CD4-positive, CD25-positive, alpha-beta regulatory T cell (primary cell): ENCODE measurements at places on chromosomes 12 and 14. TPM values are rescaled to one million over a fixed set of nuclear protein-coding genes. Genes with fewer than 3 reads are reported as not detected.

DNA sequence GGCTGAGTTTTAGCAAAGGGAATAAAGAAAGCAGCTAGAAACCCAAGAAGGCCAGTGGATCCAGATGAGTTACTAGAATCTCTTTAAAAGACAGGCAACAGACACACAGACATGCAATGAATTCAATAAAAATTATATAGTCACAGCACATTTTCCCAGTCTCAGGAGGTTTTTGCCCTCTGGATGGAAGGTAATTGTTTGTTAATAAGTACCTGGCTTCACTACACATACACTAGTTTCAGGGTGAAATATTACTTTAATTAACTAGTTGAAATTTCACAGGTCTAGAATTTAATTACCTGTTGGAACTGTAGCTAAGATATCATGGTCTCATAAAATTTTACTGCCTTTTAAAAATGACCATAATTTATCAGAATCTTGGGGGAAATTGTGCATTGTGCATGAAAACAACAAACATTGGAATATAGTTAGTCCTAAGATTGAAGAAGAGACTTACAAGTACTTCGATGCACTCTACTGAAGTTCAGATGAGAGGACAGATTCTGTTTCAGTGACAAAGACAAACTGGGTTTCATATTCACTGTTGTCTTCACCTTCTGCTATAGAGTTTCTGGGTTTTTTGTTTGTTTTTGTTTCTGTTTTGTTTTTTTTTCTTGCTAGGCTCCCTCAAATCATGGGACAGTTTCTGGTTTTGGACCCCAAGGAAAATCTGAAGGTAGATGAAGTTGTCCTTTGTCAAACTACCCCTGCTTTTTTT lies 277.0 kb upstream of the GARIN6 start:
- no peak for DNase-seq

DNA sequence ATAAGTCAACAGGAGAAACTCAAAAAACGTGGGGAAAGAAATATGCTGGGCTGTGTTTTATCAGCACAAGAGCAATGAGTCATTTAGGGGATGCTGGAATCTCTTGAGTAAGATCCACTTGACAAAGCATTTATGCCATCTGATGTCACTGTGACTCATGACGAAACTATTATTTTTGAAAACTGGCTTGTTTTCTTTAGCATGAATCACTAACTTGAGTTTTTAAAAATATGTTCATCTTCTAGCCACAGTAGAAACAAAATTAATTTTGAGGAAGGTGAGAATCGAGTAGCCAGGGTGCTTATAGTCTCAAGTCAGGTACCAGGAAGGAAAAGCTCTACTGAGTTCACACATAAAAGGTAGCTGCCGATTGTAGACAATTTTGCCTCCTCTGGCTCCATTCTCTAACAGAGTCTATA lies 456.2 kb upstream of the MGAT4C start:
- DNase-seq, result no peak

DNA sequence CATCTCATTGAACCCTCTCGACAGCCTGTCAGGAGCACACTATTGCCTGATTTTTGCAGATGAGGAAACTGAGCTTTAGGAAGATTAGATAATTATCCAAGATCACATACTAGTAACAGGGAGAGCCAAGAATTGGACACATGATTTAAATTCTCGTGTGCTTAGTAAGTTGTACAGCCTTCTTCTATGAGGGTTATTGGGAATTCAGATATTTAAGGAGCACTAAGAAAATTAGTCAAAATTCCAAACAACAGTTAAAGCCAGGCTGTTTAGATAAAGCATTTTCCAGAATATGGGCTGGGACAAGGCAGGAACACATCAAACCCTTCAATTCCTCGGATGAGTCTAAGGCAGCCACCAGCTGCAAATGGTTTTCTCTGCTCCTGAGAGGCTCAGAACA lies 148.8 kb downstream of the TMEM30B start:
- no peak for DNase-seq

- no peak for DNase-seq
Measured at GRCh38 chr14:89625731-89626232, 208.7 kb upstream of the FOXN3 start.

- DNase-seq, result no peak
Measured at GRCh38 chr12:46384451-46385309, 12.1 kb upstream of the SLC38A2 start.

GRCh38 chr12:132866251-132866828 lies 21.1 kb downstream of the CHFR start:
- DNase-seq, result no peak

DNA sequence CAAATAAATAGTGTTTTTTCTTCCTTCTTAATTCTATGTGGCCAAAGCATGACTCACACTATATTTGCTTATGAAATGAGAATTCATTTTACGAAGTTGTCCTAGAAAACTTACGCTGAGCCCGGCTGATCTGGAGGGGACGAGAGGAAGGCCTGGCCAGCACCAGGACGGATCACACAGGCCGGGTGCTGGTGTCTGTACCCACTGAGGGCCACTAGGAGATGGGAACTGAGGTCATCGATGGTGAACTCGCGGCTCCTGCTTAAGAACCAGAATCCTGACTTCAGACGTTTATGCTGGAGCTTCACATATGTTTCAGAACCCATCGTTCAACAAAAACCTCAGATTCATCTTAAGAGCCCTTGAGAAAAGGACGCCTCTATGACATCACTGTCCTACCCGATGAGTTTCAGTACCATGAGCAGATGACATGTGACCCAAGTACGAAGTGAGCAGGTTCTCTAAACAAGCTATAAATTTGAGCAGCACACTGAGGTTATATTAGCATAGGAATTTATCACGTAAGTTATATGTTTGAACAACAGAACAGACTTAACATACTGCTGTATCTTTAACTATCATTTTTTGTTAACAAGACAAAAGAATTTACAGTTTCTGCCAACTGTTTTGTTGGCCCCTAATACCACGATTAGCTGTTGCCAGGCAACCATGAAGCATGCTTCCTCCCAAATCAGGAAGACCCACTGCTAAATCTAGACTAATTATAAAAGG lies 111.9 kb downstream of the FOXN3 start:
- DNase-seq, result peak; percentile 61

DNA sequence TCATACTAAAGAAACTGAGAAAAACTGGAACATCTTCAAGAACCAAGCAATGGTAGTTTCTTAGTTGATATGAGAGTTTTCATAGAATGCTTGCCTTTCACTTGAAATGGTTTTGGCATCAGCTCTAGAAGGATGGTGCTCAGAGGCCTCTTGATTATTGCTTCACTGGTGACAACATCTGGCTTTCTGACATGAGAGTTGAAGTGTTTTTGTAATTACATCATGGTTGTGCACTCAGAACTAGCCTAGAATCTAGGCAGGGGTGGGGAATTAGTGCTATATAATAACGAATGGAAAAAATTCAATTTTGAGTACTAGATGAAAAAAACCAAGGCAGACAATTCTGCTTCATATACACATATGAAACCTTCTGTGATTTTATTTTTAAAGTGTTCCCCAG lies 172.8 kb upstream of the LMNTD1 start:
- no peak for DNase-seq

DNA sequence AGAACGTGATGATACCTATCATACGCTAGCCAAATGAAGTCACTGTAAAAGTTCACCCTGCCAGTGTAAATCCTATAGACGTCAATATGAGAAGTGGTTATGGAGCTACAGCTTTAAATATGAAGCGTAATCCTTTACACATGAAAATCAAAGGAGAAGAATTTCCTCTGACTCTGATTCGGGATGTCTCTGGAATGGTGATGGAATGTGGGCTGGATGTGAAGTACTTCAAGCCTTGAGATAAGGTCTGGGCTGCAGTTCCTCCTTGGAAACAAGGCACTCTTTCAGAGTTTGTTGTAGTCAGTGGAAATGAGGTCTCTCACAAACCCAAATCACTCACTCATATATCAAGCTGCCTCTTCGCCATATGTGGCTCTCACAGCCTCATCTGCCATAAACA lies 53.1 kb upstream of the NAP1L1 start:
- DNase-seq, result no peak

- no peak for DNase-seq
Measured at GRCh38 chr14:102866982-102867761, 55.3 kb upstream of the AMN start.

DNA sequence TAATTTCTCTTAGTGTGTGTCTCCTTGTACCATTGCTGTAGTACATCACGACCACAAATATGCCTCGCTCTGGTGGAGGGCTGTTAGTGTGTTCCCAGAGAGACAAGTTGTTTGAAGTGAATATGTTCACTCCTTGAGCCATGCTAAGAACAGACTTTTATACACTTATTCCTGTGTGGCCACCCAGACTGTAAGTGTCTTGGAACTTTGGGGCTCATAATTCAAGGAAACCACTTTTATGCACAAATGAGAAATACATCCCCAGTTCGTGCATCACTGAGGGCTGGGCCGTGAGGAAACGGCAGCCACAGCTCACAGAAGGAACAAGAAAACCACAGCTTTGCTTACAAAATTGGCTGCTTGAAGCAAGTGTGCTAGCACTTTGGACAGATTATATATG lies 362.2 kb upstream of the DDHD1 start:
- no peak for DNase-seq

Gene LYZ
- 6.1 TPM for polyA plus RNA-seq

Gene HOXC10
- polyA plus RNA-seq, result not detected

Gene CLEC1A
- polyA plus RNA-seq, result not detected

Gene THAP2
- 8.6 TPM for polyA plus RNA-seq

Gene PRB2
- not detected for polyA plus RNA-seq

Gene TSPAN19
- not detected for polyA plus RNA-seq

Gene ERH
- polyA plus RNA-seq, result 99.6 TPM

Gene ISCA2
- polyA plus RNA-seq, result 89.6 TPM

Gene OR4N2
- polyA plus RNA-seq, result not detected

Gene SLC17A8
- polyA plus RNA-seq, result not detected
